ENCODE measurements at places on chromosomes 4 and X. TPM values are rescaled to one million over a fixed set of nuclear protein-coding genes. Genes with fewer than 3 reads are reported as not detected.

PPEF2 gene
- not detected for total RNA-seq

SRPK3 gene
- total RNA-seq = 1.6 TPM

EGFL6 gene
- not detected for total RNA-seq

AFAP1 gene
- total RNA-seq = 94.7 TPM

CENPVL2 gene
- total RNA-seq = not detected

HTN1 gene
- not detected for total RNA-seq

FATE1 gene
- total RNA-seq = not detected

DCLK2 gene
- 9.5 TPM for total RNA-seq

MAGEA2 gene
- 0.28 TPM for total RNA-seq

BEX5 gene
- total RNA-seq = 0.21 TPM

MAN2B2 gene
- 34.4 TPM for total RNA-seq

MSANTD1 gene
- 0.57 TPM for total RNA-seq

MAGEB17 gene
- total RNA-seq = not detected

CYP2U1 gene
- 1.2 TPM for total RNA-seq

STAP1 gene
- total RNA-seq = not detected

OTUD6A gene
- total RNA-seq = not detected

STK32B gene
- 11.6 TPM for total RNA-seq

ANOS1 gene
- 0.18 TPM for total RNA-seq

CFAP299 gene
- not detected for total RNA-seq

ZFP92 gene
- total RNA-seq = 0.90 TPM

LCORL gene
- 17.5 TPM for total RNA-seq

FSTL5 gene
- 0.67 TPM for total RNA-seq

UNC5C gene
- total RNA-seq = 8.2 TPM

TLR2 gene
- 0.28 TPM for total RNA-seq

HSFX1 gene
- 1.0 TPM for total RNA-seq

UGT8 gene
- total RNA-seq = 2.1 TPM

DTHD1 gene
- total RNA-seq = not detected

AMER1 gene
- total RNA-seq = 3.9 TPM

SEL1L3 gene
- 1.1 TPM for total RNA-seq

Measured in Panc1 (cell line).